ENCODE measurements at places on chromosomes 2 and 18.
A peak's percentile ranks its signal among the peaks of the same experiment; 100 is the strongest.

DNA sequence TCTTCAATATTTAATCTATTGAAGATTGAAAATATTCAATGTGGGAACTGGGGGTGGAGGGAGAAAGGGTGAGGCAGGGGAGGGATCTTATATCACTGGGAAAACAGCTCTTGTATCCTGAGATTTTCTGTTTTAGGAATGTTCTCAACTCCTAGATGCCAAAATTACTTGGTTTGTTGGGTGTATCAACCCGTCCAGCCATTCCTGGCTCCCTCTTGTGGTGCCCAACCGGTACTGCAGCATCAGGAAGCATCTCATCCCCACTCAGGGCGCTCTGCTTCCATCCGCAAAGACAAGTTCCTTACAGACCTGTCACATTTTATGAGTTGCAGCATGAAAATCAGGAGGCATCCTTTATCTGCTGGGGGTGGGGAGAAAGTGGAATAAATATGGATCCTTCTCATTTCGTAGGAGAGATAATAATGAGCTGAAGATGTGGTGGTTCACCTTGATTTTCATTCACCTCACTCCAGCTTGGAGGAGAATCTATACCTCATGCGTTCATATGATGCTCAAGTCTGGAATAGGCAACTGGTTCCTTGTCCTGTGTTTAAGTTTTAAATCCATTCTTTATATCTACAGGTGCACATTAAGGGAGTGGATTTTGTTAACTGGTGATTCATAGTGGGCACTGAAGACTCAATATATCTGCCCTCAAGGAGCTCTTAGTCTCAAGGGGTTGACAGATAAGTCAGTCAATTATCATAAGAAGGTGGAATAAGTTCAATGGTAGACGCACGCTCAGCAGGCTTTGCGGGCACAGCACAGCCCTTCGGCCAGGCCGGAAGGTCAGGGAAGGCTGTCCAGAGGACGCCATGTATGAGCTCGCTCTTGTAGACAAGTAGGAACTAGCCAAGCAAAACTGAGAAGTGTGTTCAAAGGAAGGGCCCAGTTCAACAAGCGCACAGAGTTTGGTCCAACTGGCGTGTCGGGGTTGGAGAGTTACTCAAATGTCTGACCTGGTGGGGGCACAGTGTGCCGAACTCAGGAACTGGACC, 127.3 kb downstream of the RNF144A start:
- no peak for DNase-seq

DNA sequence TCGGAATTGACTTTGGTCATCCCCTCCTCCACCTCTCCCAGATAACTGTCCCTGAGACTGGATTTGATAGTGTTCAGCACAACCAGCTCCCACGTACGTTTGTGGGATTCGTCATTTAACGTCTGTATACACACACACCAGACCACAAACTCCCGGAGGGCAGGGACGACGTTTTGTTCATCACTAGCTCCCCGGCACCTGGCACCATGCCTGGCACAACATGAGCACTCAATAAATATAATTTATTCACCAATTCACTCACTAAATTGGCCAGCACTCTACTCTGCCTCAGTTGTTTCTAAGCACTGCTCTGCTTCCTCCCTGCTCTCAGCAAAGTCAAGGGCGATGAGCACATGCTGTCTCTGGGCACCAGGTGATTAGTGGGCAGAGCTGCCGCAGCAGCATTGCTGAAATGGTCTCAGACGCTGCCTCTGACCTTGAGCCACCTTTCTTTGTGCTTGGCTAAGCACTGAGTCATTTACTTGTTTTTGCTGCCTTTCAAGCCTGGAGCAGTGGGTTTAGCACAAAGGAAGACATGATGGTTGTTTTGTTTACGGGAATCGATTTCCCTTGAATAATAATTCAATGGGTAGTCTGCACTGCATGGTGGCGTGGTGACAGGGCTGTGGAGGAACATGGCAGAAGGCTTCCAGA, 19.3 kb upstream of the LOXHD1 start:
- DNase-seq: no peak

DNA sequence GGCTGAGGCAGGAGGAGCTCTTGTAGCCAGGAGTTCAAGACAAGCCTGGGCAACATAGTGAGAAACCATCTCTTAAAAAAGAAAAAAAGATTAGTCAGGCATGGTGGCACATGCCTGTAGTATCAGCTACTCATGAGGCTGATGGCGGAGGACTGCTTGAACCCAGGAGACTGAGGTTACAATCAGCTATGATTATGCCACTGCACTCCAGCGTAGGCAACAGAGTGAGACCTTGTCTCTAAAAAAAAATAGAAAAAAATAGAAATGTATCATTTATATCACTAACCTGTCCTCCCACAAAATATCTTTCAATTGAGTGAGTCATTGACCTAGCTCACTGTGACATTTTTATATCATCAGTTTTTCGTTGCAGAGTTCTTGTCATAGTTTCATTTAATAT, 152.5 kb downstream of the DTNA start:
- no peak for DNase-seq

DNA sequence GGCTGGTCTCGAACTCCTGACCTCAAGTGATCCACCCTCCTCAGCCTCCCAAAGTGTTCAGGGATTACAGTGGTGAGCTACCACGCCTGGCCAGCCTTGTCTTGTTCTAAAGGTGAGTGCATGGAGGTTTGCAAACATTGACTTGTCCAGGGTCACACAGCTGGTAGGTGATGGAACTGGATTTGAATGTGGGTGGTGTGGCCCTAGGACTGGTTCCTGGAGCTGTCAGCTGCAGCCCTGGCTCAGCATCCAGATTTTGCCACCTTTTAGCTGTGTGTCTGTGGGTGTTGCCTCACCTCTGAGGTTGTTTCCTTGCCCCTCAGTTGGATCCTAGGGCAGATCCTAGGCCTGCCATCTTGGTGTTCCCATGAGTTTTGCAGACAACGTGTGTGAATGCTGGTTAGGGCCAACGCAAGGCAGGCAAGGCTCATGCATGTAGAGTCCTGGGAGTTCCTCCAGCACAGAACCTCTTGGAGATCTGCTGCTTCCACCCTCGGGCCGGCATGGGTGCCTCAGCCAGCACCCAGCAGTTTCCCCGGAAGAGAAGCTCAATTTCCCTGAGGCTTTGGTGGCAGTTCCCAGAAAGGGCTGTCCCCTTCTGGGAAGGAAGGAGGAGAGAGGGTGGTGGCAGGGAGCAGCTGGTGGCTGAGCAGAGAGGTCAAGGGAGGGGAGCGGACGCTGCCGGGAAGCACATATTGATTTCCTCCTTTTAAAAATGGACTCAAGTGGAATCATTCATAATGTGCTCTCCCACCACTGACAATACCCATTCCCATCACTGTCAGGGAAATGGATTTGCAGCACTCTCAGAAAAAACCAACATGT, 127.6 kb upstream of the HS6ST1 start:
- no peak for DNase-seq

- no peak for DNase-seq
Measured at GRCh38 chr2:218582076-218582475, 13.4 kb downstream of the CNOT9 start.

GRCh38 chr2:120244656-120245519, 7.8 kb upstream of the RALB start:
- DNase-seq: no peak

- no peak for DNase-seq
Measured at GRCh38 chr2:223841436-223842190, 4.2 kb upstream of the AP1S3 start.

DNA sequence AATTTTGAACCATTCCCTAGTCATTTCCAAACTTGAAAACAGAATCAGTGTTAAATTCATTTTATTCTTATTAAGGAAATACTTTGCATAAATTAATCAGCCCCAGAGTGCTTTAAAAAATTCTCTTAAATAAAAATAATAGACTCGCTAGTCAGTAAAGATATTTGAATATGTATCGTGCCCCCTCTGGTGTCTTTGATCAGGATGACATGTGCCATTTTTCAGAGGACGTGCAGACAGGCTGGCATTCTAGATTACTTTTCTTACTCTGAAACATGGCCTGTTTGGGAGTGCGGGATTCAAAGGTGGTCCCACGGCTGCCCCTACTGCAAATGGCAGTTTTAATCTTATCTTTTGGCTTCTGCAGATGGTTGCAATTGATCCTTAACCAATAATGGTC, 5.5 kb upstream of the MROH2A start:
- no peak for DNase-seq

DNA sequence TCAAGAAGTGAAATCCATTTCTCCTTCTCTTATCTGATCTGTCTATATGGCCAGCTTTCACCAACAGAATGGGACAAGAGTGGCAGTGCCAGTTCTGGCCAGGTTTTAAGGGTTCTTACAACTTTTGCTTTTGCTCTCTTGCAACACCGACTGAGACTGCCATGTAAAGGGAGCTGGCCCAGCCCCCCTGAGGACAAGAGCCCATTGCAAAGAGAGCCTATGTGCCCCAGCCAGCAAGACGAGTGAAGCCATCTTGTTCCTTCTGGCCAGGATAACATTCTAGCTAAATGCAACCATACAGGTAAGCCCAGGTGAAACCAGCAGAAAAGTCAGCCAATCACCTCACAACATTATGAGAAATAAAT, 101.0 kb upstream of the RND3 start:
- DNase-seq: no peak

DNA sequence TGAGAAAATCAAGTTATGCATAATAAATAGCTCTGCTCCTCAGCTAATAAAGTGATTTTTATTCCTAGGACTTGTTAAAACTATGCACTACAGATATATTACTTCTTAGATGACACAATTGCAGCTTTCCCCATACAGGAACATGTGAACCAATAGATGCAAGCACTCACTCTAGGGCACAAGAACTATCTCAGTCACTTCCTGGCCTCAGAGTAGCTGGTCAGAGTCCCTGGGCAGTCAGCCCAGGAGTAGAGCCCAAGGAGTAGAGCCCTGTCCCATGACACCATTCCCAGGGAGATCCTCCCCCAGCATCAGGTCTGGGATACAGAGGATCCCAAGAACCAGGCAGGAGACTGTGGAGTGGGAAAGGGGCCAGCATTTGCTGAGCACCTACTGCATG, 2.7 kb downstream of the TNS1 start:
- no peak for DNase-seq

- no peak for DNase-seq
Measured at GRCh38 chr2:140550821-140551220, 1580.0 kb downstream of the LRP1B start.

DNA sequence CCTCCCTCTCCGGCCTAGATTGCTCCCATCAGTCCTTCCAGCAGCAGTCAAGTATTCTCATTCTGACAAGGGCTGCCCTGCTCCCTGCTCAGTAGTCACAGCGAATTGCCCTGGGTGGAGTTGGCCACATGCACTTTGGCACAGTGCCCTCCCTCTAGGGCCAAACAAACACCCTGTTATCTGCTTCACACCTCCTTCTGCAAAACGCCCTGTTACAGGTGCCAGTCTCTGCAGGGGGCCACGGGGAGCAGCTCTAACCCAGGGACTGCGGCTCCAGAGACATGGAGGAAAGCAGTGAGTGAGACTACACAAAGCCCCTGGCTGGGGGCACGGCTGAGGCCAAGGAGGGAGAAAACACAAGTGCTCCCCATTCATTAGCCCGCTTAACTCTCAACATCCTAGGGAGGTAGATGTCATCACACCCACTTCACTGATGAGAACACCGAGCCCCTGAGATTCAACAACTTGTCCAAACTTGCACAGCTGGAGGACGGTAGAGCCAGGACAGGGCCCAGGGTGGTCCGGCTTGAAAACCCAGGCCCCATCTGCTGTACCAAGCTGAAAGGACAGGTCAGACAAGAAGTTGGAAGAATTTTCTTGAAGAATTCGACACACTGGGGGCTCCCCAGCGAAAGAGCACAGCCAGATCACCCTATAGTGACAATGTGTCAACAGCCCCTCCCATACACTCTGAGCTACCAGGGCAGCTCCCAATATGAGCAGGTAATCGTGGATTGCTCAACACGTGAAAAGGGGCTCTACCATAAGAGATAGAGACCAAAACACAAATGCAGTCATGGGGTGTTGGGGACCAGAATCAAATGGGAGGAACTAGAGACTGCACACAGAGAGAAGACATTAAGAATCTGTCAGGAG, 8.7 kb upstream of the TFCP2L1 start:
- DNase-seq: no peak

- DNase-seq: no peak
Measured at GRCh38 chr18:28657961-28658360, 481.0 kb upstream of the CDH2 start.

GRCh38 chr2:180505203-180505602, 475.2 kb upstream of the UBE2E3 start:
- no peak for DNase-seq

- no peak for DNase-seq
Measured at GRCh38 chr2:240931319-240931949, 25.3 kb downstream of the CROCC2 start.

- DNase-seq: no peak
Measured at GRCh38 chr2:100419915-100420314, 2.4 kb upstream of the CHST10 start.

DNA sequence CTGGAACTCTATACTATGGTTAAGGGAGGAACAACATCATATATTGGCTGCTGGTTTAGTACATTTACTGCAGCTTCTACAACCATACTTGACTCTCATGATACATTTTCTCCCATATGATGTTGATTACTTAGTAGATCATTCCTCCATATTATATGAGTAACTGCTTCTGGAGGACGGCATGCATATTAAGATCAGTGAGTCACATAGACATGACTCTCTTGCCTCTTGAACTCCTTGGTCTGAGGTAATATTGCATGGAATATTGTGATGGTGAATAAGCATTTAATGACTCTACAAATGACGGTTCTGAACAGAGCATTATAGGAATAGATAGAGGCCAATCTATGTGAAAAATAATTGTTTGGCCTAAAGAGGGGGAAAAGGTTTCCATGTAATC, 418.8 kb upstream of the SPHKAP start:
- no peak for DNase-seq

DNA sequence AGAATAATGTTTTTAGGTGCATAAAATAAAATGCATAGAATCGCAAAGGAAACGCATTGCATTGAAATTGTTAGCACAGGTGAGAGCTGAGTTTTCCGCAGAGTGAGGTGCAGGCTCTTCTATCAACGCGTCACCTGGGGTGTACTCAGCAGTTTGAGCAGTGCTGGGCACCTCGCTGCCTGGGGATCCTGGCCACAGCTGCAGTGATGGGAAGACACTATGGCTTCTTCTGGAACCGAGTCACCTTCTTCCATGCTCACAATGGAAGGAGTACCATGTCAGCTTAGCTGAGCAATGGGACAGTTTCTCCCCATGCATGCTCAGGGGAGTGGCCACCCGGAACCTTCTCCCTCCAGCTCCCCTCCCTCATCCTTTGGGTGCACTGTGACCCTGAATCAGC, 95.4 kb upstream of the OTOS start:
- DNase-seq: no peak

- no peak for DNase-seq
Measured at GRCh38 chr18:58223717-58224424, 179.8 kb downstream of the NEDD4L start.

- DNase-seq: no peak
Measured at GRCh38 chr2:179238027-179238426, 26.6 kb downstream of the SESTD1 start.

- DNase-seq: no peak
Measured at GRCh38 chr18:29326214-29326613, 1149.3 kb upstream of the CDH2 start.

- no peak for DNase-seq
Measured at GRCh38 chr18:48417985-48418384, 8.8 kb upstream of the ZBTB7C start.

GRCh38 chr18:80251700-80252099, 4.4 kb upstream of the PARD6G start:
- DNase-seq: no peak

GRCh38 chr2:25286025-25286400, 55.7 kb downstream of the DNMT3A start:
- peak; percentile 56 for DNase-seq
